ENCODE measurements at places on chromosomes 7 and 10. TPM values are rescaled to one million over a fixed set of nuclear protein-coding genes. Genes with fewer than 3 reads are reported as not detected.

PAX2 gene
- not detected for total RNA-seq

DNA sequence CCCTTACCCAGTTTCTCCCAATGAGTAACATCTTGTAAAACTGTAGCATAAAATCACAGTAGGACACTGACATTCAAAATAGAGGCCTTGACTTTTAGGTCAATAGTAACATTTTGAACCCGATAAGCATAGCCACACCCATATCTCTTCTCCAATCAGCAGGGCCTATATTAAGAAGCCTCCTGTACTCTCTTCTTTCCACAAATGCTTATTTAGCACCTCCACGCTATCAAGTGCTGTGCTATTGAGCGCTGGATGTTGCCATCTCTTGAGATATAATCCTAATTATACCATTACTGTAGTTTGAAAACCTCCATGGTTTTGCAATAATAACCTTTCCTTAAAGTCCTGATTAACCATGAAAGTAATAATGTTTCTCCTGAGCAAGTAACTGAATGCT, 40.1 kb upstream of the CBLL1 start:
- H3K36me3 ChIP-seq: no peaks in the 10 kb centered on the region
- no peak for DNase-seq
- H3K27ac ChIP-seq: no peak overlapping the region

DNA sequence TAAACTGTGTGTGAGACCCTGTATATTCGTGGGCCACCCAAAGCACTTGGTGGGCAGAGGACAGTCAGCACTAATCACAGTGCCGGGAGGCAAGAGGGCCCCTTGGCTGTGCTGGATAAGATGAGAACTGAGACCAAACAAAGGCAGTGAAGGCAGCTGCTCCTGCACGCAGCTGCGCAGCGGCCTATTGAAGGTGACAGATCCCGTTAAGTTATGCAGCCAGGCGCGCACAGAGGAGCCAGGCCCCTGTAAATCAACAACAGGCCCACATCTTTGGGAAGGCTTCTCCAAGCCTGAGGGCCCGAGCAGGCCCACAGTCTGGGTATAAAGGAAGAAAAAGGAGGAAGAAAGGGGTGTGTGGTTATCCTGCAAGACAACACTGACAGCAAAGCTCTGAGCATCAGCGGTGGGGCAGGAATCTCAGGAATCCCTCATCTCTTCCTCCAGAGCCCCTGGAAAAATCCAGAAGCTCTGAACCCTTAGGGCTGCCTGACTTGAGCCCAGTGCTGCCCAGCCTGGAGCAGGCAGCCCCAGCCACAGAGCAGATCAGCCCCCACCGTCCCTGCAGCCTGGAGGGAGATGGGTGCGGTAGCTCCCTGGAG, 154.2 kb downstream of the ARHGAP12 start:
- peaks cover 34% of the 10 kb centered on the region for H3K4me1 ChIP-seq
- H3K36me3 ChIP-seq: no peaks in the 10 kb centered on the region
- no peak for DNase-seq

DNA sequence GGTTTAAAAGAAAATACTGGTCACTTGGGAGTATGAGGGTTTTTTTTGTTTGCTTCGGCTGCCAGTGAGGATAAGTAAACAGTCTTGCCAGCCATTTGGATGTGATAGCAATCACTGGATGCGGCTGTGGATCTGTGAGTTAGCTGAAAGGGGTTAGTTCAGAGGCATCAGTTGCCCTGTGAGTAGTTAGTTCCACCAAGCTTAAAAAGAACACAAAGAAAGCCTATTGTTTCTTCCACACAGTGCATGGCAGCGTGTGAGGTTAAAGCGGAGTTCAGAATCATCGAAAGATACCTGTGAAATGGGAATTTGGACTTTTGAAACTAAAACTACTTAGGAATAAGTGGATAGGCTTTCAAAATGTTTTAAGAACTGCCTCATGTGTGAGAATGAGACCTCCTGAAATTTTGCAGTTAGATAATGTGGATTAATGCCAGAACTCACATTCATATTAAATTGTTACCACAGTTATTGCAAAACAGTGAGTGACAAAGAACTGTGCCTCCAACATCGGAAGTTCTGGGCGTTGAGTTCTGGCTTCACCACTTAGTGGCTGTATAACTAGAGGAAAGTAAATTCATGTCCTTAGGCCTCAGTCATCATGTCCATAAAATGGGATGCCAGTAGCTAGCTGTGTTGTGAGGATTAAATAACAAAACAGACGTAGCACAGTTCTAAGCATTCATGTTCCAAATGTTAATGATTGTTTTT, 31.3 kb downstream of the KIAA1217 start:
- DNase-seq: no peak
- H3K4me1 ChIP-seq: peaks cover 10% of the 10 kb centered on the region
- H3K27me3 ChIP-seq: peaks cover 18% of the 10 kb centered on the region
- H3K36me3 ChIP-seq: no peaks in the 10 kb centered on the region
- H3K4me3 ChIP-seq: no peak overlapping the region
- H3K27ac ChIP-seq: no peak overlapping the region

All from chondrocyte (in vitro differentiated cells).